ENCODE measurements at places on chromosomes 6 and 20.

DNA sequence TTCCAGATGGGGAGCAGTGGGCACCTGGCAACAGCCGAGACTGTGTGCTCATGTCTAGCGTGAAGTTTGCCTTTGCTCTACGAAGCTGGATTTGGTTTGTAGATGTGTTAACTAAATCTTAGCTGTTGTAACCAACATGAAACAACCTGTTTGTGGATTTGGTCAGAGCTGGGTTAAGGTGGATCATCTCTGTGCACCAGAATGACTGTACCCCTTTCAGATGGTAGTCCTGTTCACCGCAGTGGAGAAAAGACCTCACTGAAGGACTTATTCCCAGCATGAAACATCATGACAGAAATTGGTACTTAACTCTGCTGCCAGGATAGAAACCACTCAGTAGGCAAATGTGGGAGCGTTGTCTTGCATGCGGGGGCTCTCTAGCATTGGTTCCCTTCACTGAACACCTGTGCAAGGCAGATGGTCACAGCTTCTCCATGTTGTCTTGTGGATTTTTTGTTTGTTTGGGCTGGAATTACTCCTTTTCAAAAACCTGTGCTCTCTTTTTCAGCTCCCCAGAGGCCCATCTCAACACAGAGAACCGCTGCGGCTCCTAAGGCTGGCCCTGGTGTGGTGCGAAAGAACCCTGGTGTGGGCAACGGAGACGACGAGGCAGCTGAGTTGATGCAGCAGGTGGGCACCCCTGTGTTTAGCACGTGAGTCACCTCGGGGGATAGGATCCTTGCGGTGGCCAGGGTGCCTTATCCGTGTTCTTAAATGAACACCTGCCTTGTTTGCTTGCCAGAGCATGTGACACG, 19.3 kb upstream of the EFCAB8 start:
- DNase-seq: peak; percentile 63

GRCh38 chr6:26170181-26170580, 83.0 kb downstream of the HFE start:
- DNase-seq: no peak

DNA sequence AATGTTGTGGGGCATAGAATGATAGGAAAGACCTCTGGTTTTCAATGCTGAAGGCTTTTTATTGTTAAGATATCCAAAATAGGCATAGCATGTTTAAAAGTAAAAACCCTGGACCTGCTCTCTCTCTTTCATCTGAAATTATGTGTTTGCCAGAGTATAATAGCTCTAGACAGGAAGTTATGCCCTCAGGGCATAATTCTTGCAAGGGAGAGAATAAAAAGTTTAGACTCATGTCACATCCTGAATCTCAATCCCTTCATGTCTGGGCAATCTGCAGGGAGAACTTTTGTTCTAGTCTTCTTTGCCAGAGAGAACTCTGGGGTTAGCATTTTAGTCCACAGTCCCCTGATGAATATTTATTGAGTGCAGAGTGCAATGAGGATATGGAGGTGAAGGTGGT, 297.3 kb upstream of the FLRT3 start:
- no peak for DNase-seq

- no peak for DNase-seq
Observed at GRCh38 chr20:20217621-20218020, 150.3 kb upstream of the INSM1 start.

GRCh38 chr6:27694547-27694874, 217.7 kb downstream of the OR2B2 start:
- no peak for DNase-seq

GRCh38 chr6:53803081-53803860, 8.5 kb downstream of the LRRC1 start:
- DNase-seq: no peak

DNA sequence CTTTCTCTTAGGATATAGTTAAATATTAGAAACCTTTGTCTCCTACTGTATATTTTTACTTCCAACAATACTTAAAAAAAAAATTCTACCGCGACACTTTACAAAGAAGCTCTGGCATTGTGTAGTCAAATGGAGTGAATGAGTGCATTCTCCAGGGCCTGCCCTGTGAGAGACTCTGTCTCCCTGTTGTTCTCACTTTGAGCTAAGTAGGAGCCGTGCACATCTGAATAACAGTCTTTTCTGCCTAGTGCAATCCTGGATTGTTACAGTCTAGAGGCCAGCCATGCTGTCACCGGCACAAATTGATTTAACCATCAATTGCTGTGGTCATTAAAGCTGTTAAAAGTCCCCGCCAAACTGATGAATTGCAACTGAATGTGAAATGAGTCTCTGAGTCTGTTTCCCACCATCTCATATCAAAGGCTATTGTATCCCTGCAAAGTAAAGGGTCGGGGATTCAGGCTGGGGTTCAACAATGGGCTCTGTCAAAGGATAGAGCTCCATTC, 156.0 kb downstream of the RFPL4B start:
- no peak for DNase-seq

DNA sequence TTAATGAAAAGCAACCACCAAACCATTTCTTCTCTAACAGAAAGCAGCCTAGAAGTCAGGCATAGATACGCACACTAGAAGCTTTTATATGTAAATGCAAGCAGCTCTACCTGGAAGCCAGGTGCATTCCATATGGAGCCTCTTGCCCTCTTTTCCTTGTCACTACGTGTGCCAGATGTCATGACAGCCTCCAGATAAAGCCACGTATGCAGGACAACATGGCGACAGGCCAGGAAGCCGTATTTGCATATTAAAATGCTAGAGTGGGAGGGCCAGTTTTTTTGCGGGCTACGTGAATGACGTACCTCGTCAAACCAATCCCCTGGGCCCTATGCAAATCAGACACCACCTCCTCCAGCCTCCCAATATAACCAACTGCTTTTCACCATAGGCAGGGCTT, 308.1 kb upstream of the SPTLC3 start:
- no peak for DNase-seq

GRCh38 chr6:137709424-137710236, 157.4 kb upstream of the TNFAIP3 start:
- DNase-seq: no peak

GRCh38 chr6:149563203-149563927, 2.8 kb upstream of the GINM1 start:
- no peak for DNase-seq

DNA sequence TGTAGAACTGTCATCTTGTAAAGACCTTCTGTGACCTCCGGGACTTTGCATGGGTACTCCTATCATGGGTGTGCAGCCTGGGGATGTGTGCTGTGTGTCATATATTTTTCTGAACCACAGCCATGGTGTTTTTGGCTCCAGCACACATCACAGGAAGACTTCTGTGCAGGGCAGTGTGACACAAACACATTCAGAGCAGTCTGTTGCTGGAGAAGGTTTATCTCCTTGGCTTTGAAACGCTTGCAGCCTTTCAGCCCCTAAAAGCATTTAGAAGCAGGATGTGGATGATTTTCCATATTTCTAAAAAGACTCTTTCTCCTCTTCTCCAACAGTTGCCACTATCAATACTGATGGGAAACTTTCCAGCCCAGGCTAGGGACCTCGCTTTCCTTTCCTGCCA, 221.6 kb upstream of the FOXA2 start:
- DNase-seq: no peak

GRCh38 chr6:168219804-168220203, 99.8 kb downstream of the DACT2 start:
- DNase-seq: no peak
